Muscle of arm (tissue), 14 donors: ENCODE measurements at places on chromosomes 4 and X.

DNA sequence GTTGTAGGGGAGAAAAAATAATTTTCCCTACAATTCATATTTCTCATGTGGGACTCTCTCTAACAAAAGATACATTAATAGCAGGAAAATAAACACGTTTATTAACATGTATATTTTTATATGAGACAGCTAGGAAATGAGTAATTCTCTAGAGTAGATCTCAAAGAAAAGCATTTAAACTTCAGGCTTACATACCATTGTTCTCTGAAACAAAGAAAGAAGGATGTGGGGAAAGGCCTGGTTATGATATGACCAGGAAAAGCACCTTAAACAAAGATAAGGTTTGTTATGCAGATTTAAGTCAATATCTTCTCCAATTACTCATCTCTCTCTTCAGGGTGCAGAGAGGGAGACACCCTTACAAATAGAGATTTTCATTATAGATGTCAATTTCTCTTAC is 131.3 kb downstream of the SLC7A11 start:
- DNase-seq = no peak

GRCh38 chr4:153465615-153466080 is 512 bp upstream of the TMEM131L start:
- peak; percentile 66 for DNase-seq

DNA sequence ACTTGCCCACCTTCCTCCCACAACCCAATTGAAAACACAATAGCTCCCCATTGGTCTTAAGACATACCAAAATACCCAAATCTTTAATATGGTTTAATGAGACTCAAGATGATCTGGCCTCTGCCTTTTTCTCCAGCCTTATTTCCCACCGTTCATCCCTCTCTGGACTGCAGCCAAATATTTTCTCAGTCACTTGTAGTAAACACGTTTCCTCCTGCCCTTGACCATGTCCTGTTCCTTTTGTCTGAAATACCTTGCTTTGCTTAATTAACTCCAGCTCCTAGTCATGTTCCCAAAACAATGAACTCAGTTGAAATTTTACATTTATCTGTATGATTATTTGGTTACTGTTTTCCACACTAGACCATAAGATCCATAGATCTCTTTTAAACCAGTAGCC is 8.4 kb upstream of the NUP54 start:
- no peak for DNase-seq

DNA sequence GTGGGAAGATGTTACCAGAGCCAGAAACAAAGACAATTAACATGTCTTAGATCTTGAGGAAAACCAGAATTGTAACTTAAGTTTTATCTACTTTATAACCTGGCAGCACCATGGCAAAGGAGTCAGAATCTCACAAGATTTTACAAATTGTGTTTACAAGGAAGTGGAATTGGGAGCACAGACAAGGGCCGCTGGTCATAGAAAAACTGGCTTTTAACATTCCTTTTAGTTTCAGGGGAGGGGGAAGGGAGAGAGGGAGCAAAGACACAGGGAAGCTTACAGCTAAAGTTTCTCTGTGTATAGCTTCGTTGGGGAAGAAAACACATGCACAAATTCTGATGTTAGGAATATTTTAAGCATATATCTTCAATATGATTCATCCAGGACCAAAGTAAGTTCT is 10.3 kb upstream of the UGT2B11 start:
- DNase-seq = peak; percentile 0

- no peak for DNase-seq
Observed at GRCh38 chrX:2183193-2183725, 317.5 kb downstream of the DHRSX start.

GRCh38 chr4:10732914-10733415 is 48.4 kb upstream of the CLNK start:
- DNase-seq = no peak

GRCh38 chr4:1451106-1451751 is 45.0 kb upstream of the NKX1-1 start:
- DNase-seq = no peak
